ENCODE measurements at places on chromosomes 1 and 21.

- DNase-seq, result no peak
These were observed 20.9 kb upstream of the NCMAP start for GRCh38 chr1:24535021-24535424.

GRCh38 chr1:78676993-78677392 lies 27.4 kb downstream of the IFI44 start:
- DNase-seq, result no peak

DNA sequence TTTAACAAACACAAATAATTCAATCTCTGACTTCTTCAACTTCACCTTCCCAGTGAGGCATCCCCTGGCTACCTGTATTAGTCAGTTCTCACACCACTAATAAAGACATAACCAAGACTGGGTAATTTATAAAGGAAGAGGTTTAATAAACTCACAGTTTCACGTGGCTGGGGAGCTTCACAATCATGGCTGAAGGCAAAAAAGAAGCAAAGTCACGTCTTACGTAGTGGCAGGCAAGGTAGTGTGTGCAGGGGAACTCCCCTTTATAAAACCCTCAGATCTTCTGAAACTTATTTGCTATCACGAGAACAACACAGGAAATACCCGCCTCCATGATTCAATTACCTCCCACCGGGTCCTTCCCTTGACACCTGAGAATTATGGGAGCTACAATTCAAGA lies 478.5 kb downstream of the ADGRL2 start:
- no peak for DNase-seq

- DNase-seq, result no peak
These were observed at the start of gene MCOLN3 for GRCh38 chr1:85048296-85049064. TSS of gene MCOLN3 (minus strand) at chr1:85048500. CDS start at chr1:85045360, 3,140 bp downstream.

GRCh38 chr1:42004860-42005259 lies 86.1 kb upstream of the HIVEP3 start:
- DNase-seq, result no peak

DNA sequence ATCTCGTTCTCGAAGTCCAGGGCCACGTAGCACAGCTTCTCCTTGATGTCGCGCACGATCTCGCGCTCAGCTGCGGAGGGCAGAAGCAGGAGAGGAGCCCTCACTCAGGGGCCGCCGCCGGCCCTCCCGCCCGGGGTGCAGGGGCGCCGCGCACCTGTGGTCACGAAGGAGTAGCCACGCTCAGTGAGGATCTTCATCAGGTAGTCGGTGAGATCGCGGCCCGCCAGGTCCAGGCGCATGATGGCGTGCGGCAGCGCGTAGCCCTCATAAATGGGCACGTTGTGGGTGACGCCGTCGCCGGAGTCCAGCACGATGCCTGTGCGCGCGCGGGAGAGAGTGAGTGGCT lies 1.8 kb downstream of the ACTA1 start:
- no peak for DNase-seq

GRCh38 chr1:44290250-44291094 lies 64.6 kb downstream of the ERI3 start:
- DNase-seq, result no peak

DNA sequence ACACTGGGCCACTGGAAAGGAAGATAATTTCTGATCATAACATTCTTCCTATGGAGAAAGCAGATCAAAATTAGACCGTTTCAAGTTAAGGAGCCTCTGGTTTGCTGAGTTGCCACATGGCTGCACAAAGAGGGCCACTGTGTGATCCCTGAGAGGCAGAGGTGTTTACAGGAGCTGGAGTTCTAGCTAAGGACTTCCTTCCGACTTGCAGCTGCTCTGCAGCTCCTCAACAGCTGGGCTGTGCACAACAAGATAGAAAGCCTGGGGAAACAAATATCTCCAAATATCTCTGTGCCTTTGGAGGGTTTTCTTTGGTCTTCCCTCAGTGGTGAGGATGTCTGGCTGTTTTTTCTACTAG lies 26.8 kb downstream of the GADD45A start:
- no peak for DNase-seq

GRCh38 chr1:64758233-64758632 lies 13.4 kb downstream of the RAVER2 start:
- DNase-seq, result no peak

DNA sequence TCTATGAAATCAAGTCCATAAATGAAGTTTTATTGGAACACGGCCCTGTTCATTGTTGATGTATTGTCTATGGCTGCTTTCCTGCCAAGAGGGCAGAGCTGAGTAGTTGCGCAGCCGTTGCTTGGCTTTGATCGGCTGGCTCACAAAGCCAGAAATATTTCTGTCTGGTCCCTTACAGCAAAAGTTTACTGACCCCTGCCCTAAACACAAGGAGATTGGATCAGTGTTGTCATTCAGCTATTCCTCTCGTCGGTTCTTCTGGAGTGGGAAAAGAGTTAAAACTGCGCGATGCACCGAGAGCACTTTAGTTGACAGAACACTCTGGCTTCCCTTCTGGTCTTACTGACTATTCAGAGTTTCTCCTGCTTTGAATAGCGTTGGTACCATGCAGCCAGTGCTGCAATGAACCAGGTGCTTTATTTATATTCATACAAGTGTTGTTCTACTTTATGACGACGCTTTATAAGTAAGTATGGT lies 868 bp downstream of the ZBTB40 start:
- DNase-seq, result no peak

GRCh38 chr1:56911098-56911938 lies 54.5 kb downstream of the C8B start:
- DNase-seq, result no peak

- DNase-seq, result no peak
These were observed 17.0 kb downstream of the QSOX1 start for GRCh38 chr1:180171691-180172090.

- no peak for DNase-seq
These were observed 5.8 kb upstream of the LRRC8D start for GRCh38 chr1:89815040-89815439.
